ENCODE measurements at places on chromosomes 2 and 18.
A peak's percentile ranks its signal among the peaks of the same experiment; 100 is the strongest.

GRCh38 chr2:101516823-101517690 lies 42.1 kb upstream of the RFX8 start:
- no peak for DNase-seq

GRCh38 chr18:35143622-35144596 lies 96.9 kb upstream of the ZNF397 start:
- DNase-seq, result peak; percentile 12

DNA sequence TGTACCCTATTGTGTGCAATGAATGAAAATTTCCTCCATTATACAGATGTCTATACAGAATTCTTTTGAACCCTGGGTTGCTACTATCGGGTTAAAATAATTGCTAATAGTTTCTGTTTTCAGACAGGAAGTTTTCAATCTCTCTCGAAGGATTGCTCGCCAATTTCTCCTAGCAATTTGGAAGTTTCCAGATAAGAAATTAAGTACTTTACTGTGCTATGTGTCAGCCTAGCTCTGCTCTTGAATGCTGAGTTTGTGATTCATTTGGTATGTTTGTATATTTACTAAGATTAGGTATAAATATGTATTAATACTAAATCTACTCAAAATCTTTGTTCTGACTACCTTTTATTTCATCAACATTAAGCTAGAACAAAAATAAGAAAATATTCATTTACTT lies 74.6 kb upstream of the ARL5A start:
- no peak for DNase-seq

GRCh38 chr18:58863539-58864145 lies 1.0 kb upstream of the ZNF532 start:
- no peak for DNase-seq

DNA sequence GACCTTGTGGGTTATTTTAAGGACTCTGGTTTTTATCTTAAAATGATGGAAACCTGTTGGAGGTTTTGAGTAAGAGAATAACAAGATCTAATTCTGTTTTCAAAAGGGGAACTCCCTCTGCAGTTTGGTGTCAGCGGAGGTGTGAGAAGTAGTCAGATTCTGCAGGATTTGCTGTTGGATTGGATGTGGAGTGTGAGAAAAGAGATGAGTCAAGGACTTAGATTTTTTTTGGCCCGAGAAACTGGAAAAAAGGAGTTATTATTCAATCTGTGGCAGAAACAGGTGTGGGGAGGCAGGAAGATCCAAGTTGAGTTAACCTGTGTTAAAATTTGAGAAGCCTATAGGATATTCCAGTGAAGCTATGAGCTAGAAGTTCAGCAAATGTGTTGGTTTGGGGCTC lies 337.2 kb upstream of the FANCL start:
- no peak for DNase-seq

DNA sequence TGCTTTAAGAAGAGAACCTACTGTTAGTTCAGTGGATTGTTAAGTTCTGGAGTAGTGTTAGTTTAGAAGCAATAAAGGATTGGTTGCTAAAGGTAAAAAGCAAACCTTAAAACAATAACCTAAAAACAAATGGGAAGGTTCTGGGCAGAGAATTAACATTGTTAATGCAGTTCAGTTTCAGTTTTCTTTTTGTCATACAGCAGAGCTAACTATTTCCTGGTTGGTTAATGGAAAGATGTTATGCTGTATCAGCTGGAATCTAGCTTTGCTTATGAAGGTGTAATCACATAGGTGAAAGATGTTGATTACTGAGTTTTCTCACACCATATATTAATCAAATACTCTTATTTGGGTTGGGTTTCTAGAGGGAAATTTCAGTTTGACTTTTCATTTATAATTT lies 23.8 kb downstream of the SMAD4 start:
- no peak for DNase-seq

GRCh38 chr2:107419191-107419590 lies 407.5 kb upstream of the RGPD4 start:
- no peak for DNase-seq

DNA sequence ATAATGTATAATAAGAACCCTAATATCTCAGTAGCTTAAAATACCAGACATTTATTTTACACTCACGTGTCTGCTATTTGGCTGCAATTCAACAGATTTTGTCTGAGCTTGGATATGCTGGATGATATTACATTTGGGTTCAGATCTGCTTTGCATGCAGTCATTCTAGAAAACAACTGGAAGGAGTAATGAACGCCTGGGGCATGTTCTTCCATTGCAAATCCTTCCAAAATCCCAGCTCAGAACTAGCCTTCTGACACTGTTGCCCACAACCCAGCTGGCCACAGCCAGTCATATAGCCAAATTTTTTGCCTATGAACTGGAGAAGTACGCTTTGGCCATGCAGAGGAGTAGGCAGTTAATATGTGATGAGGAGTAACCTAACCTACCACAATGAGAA lies 597.8 kb upstream of the VRK2 start:
- no peak for DNase-seq

DNA sequence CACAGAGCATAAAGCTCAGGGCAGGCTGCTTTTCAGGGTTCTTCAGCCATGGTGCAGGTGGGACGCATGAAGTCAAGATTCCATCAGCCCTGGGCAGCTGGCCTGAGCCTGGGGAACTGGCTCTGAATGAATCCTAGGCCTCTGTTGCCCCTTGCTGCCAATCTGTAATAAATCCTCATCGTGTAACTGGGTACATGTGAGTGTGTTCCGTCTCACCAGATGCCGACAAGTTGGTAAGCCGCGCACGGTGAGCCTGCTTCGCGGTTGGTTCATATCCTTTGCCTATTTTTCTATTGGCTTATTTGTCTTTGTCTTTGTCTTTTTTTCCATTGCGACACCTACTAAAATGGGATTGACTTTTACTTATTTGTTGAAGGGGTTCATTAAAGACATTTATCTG lies 27.7 kb downstream of the B3GNT7 start:
- no peak for DNase-seq

- no peak for DNase-seq
These were observed 13.5 kb upstream of the CALCRL start for GRCh38 chr2:187461294-187462261.

DNA sequence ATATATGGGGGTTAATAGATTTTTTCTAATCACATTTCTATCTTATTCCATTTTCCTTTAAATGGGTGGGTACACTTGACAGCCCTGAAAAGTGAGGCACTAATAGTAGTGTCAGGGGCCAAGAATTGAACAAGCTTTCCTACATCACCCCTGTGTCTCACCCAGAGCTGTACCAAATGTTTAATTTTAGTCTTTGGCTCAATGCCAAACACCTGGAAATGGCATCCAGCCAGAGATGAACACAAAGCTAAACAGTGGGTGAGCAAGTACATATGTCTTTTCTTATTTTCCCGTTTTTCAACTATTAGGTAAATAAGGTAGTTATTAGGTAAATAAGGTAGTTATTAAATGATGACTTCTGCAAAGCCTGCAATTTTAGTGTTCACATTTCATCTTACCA lies 276.3 kb upstream of the ERBB4 start:
- no peak for DNase-seq

DNA sequence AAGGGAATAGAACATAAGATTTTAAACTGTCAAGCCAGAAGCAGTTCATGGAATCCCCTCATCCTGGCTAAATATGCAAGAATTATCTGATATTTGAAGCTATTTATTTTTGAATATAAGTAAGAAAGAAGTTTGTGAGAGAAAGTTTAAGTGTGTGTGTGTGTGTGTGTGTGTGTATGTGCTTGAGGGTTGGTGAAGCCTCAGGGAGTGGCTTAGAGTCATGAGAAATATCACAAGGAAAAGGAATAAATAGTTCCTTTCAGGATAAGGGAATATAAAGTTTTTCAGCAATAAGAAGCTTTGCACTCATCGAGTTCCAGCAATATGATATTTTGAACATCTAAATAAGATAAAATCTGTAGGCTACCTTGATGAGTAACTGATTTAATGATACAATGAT lies 359.6 kb downstream of the MEIS1 start:
- DNase-seq, result no peak

DNA sequence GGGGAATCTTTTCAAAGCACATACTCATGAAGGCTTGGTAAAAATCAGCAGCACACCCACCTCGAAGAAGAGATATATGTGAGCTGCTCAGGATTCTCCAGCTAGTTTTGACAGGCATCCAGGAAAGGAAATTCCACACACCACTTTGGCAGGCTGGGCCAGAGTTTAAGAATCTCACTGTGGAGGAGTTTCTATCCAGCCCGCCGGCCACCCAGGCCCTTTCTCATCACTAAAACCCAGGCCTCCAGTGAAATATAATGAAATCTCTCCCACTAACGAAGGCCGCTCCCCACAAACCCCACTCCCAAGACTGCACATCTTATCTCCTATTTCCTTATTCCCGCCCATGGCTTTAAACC lies 202.0 kb downstream of the GLI2 start:
- DNase-seq, result no peak

DNA sequence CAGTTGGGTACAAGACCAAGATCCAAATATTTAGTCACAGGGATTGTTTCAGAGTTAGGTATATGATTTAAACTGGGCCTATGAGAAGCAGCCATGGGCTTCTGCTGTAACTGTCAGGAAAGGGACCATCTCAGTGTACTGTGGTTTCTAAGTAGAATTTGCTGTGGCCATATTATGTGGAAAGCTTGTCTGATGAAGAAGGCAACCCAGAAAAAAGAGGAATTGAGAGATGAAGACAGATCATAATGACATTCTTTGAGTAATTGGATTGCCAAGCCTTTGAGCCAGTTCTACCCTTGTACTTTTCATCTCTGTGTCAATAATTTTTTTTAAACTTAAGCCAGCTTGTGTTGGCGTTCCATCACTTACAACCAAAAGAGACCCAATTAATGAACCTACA lies 259.6 kb downstream of the NUP35 start:
- no peak for DNase-seq

GRCh38 chr2:110804915-110805314 lies 72.5 kb downstream of the ACOXL start:
- peak; percentile 37 for DNase-seq

GRCh38 chr2:71607151-71607889 lies 154.0 kb downstream of the DYSF start:
- no peak for DNase-seq

- DNase-seq, result no peak
These were observed 29.4 kb upstream of the RTTN start for GRCh38 chr18:70234667-70235459.

- DNase-seq, result no peak
These were observed 9.8 kb downstream of the SERTAD2 start for GRCh38 chr2:64643838-64644457.

GRCh38 chr2:216860426-216861137 lies 718 bp upstream of the TNP1 start:
- no peak for DNase-seq

- DNase-seq, result no peak
These were observed 209.0 kb downstream of the CAMKMT start for GRCh38 chr2:44570777-44571176.

- no peak for DNase-seq
These were observed 447 bp upstream of the CCL20 start for GRCh38 chr2:227813229-227813561.

DNA sequence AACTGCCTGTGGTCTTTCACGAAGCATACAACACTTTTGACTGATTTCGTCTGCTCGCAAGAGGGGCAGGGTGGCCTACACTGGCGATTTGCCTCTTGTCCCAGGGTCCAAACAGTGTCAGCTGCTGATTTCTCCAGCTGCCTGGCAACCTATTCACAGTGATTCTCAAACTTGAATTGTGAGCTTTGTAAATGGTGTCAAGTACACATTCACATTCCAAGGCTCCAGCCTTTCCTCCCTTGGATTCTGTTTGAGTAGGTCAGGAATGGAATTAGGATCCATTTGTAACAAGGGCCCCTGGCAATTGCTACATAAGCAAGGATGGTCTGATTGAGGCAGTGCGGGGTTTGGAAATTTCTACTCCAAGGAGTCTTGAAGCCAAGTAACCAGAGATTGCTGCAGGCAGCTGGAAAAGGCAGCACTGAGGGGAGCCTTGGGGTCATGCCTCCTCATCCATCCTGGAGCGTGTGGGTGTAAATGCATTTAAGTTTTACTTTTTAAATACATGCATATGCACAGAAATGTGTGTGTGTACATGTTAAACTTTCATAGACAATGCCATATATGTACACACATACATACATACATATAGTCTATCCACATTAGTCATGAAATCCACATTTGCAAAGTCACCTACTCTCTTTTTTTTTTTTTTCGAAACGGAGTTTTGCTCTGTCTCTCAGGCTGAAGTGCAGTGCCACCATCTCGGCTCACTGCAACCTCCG lies 86.8 kb upstream of the UXS1 start:
- DNase-seq, result no peak

DNA sequence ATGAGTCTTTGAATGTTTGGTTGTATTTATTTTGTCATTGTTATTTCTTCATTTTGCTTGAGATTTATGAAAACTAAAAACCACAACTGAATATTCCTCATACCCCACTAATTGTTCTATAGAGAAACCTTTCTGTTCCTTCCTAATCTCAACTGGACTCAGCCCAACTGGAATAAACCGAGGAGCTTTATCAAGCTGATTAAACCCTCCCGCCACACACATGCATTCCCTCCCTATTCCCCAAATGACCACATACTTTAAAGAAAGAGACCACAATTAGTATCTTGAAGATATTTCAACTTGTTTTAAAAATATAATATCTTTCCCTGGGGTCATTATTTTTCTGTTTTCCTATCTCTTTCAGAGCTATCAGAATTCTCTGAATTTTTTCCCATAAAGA lies 107.5 kb downstream of the OSR1 start:
- DNase-seq, result no peak

DNA sequence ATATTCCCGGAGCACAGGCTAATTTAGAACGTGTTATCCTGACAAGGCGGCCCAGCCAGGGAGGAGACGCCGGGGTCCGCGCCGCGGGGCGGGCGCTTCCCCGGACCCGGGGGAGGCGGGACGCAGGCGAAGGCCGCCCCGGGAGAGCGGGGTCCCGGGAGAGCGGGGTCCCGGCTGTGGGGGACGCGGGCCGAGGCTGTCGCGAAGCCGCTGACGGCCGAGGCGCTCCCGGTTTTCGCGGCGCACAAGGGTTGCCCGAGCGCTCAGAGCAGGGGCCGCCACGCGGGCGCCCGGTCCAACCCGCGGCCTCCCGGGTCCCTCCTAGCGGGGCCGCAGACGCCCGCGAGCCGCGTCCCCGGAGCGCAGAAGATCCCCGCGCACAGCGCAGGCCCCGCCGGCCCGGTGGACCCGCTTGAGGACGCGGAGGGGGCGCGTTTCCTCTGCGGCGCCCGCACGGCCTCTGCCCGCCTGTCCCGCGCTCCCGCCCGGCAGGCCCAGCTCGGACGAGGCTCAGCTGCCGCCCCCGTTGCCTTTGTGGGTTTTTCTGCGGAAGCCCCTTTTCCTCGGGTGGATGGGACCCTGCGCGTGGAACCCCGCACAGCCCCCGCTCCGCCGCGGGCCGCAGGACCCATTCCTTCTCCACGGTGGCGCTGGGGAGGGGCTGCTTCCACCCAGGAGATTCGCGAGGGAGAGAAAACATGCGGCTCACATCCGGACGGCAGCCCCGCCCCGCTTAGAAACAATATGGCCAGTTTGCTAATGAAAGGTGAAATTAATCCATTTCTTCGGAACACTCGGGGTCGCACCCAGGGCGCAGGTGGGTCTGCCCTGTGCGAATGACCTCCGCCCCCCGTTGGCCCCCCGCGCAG lies 9.6 kb upstream of the KCNG2 start:
- DNase-seq, result no peak

DNA sequence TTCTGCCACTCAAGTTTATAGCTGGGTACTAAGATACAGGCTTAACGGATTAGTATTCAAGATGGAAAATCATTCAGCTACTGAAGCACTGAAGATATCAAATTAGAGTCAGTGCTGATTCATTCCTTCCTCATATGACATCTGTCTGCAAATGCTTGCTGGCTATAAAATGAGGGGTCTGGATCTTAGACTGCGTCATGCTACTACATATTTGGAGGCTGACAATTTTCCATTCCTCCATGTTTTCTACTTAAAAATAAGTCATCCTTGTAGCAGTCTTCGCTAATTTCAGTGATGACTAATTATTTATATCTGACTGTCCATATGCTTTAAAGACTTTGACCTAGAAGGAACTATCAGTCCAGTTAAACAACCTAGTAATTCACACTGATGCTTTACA lies 233.4 kb downstream of the RIT2 start:
- no peak for DNase-seq
